T-helper 1 cell (primary cell): ENCODE measurements at places on chromosomes 16 and 17.

- DNase-seq: no peak
Observed at GRCh38 chr17:28421787-28422305, 15.8 kb upstream of the SLC46A1 start.

DNA sequence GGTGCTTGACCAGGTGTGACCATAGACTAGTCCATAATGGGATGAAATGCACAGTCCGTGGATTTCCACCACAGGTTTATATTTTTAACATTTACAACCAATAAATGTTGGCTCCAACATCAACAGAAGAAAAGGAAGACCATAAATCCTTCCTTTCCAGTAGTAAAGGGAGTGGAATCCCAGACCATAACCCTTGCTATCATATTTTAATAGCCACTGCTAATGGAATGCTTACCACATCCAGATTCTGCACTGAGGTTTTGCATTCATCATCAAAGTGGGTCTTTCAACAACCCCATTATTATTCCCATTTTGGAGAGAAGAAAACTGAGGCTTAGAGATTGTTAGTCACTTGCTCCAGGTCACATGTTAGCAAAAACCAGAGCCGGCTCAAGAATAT lies 106.7 kb downstream of the FOXL1 start:
- no peak for DNase-seq

GRCh38 chr16:84884246-84884595 lies 64.4 kb downstream of the CRISPLD2 start:
- DNase-seq: no peak

DNA sequence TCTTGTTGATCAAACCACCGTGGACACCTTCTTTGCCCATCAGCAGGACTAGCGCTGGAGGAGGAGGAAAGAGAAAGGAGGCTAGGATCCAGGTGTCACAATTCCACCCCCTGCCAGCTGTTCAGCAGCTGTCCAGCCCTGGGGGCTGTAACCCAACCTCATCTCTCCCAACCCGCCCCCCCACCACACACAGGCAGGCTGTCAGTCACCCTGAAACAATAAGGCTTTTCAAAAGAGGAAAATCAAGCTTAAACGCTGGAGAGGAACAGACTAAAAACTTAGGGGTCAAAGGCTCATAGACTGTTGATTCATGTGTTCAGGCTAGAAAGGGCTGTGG lies 2.4 kb downstream of the PFN1 start:
- DNase-seq: no peak

- no peak for DNase-seq
Observed at GRCh38 chr16:69610356-69610755, 44.6 kb downstream of the NFAT5 start.

DNA sequence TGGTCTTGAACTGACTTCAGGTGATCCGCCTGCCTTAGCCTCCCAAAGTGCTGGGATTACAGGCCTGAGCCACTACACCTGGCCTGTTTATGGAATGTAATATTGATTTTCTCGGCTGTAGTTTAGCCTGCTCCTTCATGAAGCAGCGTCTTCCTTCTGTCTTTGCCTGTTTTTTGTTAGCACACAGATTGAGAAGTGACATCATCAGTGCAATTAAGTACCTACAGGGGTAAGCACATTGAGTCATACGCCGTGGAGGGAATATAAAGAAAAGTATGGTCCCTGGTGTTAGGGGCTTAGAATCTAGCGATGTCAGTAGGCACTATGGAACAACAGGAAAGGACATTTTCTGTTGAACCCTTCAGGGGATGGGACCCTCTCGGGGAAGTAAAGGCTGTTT lies 48.7 kb upstream of the SEC14L1 start:
- no peak for DNase-seq

DNA sequence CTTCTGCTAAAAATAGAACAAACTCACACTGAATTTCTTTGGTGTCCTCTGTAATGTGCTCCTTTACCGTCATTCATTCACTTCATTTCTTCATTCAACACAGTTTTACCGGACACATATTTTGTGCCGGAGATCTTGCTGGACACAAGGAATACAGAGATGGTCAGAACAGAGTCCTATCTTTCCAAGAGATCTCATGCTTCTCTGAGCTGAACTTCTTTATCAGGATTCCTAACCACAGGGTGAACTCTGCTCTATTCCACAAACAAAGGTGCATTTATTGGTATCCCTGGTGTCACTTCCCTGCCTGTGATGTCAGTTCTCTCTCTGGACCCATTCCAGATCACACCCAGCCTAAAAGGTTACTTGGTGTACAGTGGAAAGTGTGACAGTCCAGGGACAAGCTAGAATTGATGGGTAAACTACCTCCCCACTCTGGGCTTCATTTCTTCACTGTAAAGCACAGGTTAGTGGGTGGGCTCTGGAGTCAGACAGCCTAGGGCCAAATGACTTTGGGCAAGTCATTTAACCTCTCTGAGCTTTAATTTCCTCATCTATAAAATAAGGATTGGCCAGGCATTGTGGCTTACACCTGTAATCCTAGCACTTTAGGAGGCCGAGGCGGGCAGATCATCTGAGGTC lies 4.2 kb downstream of the IFI35 start:
- DNase-seq: no peak

- no peak for DNase-seq
Observed at GRCh38 chr16:20768121-20768520, 4.3 kb downstream of the ACSM3 start.

GRCh38 chr16:47008174-47008573 lies 34.7 kb upstream of the DNAJA2 start:
- DNase-seq: no peak

DNA sequence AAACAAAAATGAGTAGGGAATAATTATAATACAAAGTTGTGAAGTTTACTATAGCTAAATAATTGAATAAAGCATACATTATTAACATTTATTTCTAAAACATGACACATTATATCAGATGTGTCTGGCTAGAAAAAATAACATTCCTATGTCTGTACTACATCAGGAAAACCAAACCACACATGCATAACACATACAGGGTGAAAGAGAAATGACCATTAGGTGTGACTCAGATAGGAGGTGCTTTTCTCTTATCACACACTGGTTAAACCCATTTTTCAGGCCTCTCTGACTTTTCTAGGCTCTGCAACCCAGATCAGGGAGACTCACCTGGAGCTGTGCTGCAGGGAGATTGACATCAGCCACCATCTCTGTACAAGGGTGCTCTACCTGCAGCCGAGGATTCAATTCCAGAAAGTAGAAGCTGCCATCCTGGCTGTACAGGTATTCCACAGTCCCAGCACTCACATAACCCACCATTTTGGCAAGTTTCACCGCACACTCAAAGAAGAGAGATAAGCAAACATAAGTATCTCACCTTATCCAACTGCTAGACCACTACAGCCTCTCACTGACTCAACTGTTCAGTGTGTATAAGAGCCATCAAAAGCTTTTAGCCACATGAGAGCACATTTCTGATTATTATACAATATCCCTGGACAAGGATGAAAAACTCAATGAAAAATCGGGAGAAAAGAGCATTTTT lies 116.6 kb upstream of the C17orf78 start:
- DNase-seq: no peak

DNA sequence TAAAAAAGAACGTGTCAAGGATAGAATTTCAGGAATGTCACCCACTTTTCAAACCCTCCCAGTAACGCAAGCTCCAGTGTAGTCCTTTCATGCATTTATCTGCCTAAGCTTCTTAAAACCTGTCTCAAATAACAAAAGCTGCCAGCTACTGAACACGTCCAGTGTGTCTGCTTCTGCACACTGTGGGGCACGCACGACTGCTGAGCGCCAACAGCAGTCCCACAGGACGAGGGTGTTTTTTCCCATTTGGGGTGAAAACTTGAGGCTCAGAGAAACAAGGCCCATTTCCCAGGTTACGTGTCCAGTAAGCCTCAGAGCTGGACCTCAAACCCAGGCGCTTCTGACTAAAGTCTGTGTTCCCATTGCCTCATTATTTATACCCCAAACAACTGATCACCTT lies 17.2 kb downstream of the NTAN1 start:
- DNase-seq: no peak

DNA sequence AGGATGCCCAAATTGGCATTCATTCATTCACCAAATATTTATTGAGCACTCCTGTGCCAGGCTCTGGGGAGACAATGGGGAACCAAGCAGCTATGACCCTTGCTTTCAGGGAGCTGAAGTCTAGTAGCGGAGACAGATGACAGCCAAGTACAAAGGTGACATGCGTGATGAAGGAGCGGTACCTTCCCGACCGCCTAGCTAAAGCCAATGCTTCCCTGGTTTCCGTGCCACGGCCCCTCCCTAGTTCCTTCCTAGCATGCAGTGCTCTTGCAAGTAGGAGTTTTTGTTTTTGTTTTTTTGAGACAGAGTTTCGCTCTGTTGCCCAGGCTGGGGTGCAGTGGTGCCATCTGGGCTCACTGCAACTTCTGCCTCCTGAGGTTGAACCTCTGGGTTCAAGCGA lies 3.2 kb upstream of the SLC5A2 start:
- DNase-seq: no peak

DNA sequence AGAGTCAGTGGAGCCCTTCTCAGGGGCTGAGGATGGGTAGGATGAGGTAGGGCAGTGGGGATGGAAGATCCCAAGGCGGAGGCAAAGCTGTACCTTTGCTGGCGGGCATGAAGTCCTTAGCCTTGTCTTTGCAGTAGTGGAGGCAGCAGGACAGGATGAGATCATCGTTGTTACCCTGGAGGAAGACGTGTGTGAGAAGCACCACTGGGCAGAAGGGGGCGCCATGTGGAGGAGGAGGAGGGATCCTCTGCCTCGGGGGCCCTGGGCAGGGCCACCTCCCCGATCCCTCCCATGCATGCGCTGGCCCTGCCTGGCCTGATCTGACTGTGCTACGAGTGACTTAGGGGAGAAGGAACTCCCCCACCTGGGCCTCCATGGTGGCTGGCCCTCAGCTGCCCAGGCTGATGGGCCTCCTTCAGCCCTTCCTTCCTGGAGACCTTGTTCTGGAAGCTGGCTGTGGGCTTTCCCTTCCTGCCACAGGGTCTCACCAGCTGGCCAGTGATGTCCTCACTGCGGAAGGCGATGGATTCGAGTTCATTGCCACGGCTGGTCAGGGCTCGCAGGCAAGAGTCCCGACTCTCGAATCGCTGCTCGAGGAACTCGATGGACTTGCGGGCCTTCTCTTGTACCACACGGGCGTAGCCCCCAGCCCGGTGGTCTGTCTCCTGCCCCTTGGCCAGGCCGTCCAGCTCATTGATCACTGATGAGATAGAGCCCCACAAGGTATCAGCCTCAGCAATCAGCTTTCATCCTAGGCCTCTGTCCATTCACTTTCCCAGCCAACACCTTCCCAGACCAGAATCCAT lies 10.3 kb downstream of the HIC1 start:
- DNase-seq: no peak

DNA sequence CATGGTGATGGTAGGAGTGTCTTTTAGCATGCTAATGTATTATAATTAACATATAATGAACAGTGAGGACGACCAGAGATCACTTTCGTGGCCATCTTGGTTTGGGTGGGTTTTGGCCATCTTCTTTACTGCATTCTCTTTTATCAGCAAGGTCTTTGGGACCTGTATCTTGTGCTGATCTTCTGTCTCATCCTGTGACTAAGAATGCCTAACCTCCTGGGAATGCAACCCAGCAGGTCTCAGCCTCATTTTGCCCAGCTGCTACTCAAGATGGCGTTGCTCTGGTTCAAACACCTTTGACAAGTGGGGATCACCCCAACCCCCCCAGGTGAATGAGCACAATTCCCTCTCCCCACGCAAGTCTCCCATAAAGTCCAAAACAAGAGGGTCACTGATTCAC lies 49.3 kb upstream of the ETV4 start:
- DNase-seq: no peak

GRCh38 chr17:9308069-9308468 lies 267.6 kb downstream of the STX8 start:
- no peak for DNase-seq

GRCh38 chr16:3807425-3808123 lies 72.9 kb downstream of the CREBBP start:
- no peak for DNase-seq

DNA sequence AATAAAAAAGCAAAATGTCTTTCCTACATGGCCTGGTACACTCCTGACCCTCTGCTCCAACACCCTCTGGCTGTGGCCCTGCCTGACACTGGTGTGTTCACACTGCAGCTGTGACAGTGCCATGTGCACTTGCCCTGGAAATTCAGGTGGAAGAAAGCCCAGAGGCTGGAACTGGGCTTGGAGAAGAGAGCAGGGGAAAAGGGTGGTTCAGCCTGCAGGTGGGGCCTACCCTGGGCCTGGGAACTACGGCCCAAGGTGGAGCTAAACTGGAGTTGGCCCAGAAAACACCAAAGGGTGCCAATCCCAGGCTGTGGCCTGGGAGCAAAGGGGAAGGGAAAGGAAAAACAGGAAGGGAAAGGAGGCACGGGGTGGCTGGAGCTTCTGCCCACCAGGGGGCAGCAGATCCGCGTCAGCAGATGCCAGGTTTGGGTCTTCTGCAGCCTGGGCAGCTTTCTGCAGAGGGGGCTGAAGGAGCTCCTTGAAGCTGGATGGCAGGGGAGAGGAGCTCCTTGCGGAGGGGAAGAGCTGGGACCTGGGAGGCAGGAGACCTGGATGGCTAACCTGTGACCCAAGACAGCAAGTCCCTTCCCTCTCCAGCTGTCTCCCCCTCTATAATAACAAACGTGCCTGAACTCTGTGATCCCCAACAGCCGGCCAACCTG lies 15.4 kb upstream of the CTCF start:
- peak; percentile 75 for DNase-seq

DNA sequence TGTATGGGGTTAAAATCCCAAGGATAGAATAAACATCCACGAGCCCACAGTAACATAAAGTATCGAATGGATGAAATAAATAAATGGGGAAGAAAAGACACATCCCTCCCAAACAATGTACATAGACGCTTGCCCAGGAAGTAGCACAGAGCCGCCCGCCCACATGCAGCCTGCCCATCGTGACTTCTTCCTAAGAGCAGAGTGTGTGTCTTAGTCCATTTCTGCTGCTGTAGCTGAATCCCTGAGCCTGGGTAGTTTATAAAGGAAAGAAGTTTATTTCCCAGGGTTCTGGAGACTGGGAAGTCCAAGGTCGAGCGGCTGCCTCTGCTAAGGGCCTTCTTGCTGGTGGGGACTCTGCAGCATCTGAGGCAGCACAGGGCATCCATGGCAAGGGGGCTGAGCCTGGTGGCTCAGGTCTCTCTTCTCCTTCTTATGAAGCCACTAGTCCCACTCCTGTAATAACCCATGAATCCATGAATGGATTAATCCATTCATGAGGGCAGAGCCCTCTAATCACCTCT lies 39.4 kb upstream of the ZNF469 start:
- DNase-seq: no peak

GRCh38 chr16:24980077-24980793 lies 34.9 kb downstream of the ARHGAP17 start:
- no peak for DNase-seq

DNA sequence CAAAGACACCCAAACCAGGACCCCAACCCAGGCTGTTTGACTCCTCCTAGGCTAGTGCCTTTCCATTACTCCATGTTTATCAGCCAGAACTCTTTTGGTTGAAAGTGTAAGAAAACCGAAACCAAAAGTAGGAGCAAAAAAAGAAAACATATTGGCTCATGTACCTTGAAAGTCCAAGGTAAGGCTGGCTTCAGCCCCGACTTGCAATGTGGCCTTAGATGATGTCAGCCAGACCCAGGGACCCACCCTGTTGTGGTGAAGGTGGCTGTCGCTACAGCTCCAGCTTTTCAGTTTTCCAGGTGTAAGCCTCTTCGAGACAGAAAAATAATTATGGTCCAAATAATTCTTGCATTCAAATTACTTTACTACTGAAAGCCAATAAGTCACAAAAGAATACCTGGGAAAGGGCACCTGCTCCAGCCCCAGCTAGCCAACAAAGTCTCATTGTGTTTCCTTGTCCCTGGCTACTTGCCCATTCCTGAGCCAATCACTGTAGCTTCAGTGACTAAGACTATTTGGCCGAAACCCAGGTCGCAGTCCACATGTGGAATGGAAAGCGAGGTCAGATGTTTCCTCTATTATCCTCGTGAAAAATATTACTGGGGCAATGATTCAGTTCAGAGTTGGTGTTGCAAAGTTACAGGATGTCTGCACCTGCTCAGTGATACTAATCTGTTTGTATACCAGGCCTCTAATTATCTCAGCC lies 20.7 kb downstream of the DNAH9 start:
- DNase-seq: no peak
